ENCODE measurements at places on chromosomes 5 and 9.

GRCh38 chr5:166952048-166952447, 1339.4 kb upstream of the WWC1 start:
- no peak for DNase-seq

- DNase-seq: no peak
Measured at GRCh38 chr9:29750062-29750461, 2176.8 kb upstream of the C9orf72 start.

DNA sequence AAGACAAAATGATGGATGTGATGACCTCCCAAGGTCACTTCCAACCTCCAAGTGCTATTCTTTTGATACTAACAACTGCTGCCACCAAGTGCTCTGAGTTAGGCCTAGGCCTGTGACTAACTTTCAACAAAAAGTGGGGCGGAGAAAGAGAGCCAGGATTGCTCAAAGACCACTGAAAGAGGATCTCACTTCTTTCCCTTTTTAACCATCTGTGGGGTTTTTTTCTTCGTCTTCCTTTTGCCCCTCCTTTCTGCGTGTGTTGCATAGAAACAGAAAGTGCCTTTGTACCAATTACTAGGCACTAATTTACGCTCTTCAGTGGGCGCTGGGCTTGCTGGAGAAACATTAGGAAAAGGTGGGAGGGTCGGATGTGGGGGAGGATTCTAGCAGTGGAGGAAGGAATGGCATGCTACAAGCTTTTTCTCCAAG, 8.0 kb downstream of the KLF9 start:
- DNase-seq: no peak

GRCh38 chr5:180291234-180291940, 496 bp downstream of the MAPK9 start:
- DNase-seq: no peak

DNA sequence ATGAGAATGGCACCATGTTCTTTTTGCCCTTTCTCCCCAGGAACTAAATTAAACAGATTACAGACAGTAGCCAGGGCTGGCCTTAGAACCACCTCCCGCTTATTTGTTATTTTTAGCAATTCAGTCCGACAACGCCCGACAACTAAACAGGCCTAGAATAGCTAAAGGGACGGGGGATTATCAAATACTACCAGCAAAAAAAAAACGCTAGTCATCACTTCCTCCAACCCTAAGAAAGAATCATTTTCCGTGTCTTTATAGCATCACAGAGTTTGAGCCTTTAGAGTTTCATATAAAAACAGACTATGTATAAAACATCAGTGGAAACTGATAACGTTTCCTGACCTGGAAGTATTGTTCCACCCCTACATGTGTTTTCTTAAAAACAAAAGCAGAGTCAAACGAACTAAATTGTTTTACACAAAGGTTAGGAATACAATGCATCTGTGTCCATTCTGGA, 35.3 kb downstream of the PFDN1 start:
- no peak for DNase-seq

- no peak for DNase-seq
Measured at GRCh38 chr9:2459756-2460155, 161.8 kb upstream of the VLDLR start.

DNA sequence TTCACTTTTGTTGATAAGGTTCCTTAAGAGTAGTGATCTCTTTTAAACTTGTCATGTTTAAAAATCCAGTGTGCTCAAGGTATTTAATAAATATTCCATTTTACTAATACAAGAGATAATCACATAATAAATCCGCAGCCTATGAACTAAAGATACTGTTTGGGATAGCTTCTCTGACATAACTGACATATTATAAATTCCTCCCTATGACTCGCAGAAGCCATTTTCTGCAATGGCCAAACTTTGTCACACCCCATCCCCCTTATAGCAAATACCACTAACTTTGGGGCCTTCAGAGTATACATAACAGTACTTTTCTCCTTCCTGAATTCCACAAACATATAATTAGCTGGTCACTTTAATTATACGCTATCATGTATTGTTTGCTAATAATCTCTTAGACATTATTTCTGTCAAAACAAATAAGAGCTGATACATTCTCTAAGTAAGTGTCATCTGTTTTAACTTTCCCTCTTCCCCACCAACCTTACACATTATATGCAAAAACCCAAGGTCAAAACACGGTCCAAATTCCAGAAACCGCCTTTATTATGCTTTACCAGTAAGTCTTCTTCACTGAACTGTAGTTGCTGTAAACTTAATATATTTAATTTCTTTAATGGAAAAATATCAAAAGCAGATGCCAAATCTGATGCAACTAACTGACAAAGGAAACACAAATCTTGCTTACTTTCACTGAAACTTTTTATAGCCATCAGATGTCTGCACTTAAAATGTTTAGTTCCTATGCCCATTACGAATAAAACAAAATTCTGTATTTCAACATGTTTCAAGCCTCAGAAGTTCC, 971 bp downstream of the TMEM267 start:
- DNase-seq: no peak

GRCh38 chr5:32326216-32326772, 13.6 kb upstream of the MTMR12 start:
- no peak for DNase-seq

- no peak for DNase-seq
Measured at GRCh38 chr9:121841771-121842611, 190.6 kb downstream of the DAB2IP start.

GRCh38 chr5:125868036-125868435, 555.2 kb upstream of the GRAMD2B start:
- DNase-seq: no peak

DNA sequence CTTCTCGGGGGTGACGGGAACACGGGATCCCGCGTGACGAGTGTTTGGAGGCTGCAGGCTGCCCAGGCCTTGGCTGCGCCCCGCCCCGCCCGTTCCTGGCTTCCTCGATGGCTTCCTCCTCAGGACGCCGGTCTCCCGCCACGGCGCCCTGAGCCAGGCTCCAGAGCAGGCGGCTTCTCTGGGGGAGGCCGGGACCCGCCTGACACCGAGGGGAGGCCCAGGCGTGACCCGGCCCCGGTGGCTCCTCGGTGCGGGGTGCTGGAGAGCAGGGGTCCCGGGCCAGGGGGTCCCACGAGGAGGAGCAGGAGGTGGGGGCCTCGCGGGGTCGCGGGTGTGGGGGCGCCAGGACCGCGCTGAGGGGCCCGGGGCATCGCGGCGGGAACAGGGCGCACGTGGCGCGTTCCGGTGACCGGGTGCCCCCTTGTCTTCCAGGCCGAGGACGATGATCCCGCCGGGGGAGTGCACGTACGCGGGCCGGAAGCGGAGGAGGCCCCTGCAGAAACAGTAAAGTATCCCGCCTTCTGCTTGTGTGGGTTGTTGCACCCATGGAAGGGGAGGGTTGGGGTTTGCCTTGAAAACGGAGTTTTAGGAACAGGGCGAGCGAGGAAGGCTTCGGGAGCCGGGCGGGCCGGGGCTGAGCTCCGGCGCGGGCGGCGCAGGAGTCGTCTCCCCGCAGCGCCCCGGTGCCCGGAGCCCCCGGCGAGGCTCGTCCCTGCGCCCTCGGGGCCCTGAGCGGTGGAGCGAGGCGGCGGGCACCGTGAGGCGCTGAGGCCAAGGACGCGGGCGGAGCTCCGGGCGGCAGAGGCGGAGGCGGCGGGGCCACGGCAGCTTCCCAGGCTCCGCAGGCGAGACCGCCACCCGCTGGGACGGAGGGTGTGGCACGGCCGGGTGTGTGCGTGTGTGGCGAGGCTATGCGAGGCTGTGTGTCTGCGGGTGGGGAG, 22.2 kb downstream of the AHRR start:
- no peak for DNase-seq

- DNase-seq: no peak
Measured at GRCh38 chr5:133265257-133265656, 213.4 kb downstream of the HSPA4 start.

GRCh38 chr5:107422494-107422893, 248.2 kb downstream of the EFNA5 start:
- DNase-seq: no peak

- no peak for DNase-seq
Measured at GRCh38 chr9:123455187-123455586, 99.2 kb downstream of the CRB2 start.

DNA sequence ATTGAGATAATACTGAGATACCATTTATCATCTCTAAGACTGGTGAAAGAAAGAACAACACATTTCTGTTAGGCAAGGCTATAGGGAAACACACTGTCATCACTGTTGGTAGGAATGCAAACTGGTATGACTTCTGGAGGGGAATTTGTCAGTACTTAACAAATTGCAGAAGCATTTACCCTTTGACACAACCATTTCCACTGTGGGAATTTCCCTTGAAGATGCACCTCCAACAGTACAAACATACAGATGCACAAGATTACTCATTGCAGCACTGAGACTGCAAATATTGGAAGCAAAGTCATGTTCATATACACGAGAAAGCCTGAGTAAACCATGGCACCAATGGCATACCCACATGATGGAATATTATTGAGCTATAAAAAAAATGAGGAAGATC, 17.6 kb downstream of the GM2A start:
- no peak for DNase-seq

GRCh38 chr9:94033383-94033782, 50.9 kb upstream of the PTPDC1 start:
- DNase-seq: no peak

DNA sequence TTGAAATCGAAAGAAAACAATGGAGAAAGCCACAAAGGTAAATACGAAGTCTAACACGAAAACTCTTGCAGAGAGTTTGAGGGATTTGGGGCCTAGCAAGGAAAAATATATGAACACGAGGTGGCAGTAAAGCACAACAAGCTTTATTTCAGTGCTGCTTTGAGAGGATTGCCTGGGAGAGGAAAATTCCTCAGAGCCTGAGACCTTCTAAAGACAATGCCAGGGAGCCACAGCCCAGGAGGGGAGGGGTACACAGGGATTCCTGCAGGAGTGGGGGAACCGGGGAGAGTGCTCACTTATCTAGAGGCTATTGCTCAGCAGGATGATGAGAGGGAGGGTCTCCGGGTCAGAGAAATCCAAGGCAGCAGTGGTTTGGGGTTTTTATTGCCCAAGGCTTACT, 134.9 kb upstream of the ADCY2 start:
- DNase-seq: no peak

GRCh38 chr9:81716409-81716808, 27.1 kb upstream of the TLE1 start:
- no peak for DNase-seq

DNA sequence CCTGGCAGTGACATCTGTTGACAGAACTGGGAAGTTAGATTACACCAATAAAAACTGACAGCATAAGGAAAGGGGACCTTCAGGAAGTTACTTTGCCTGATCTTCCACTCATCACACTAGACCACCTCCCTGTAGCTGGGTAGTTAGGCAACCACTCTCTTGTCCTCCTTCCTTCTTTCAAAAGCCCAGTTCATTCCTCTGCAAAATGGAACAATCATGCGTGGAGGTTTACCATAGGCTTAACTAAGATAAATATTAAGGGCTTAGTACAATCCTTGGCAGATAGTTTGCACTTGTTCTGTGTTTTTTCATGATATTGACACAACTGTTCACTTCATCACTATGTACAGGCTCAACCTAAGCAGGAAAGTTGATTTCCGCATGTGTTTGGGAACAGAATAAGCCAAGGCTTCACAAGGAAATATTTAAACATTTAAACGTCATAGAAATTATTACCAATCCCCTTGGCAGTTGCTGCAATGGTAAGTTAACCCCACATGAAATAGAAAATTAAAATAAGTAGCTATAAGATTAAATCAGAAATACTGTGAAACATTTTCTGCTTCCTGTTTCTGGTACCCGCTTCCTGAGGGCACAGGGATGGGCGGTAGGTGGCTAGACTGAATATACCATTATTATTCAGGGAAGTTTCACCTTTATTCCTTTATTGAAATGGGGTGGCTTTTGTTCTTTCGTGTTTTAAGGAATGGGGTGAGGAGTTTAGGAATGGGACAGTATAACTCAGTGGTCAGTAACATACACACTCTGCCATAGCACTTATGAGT, 9.9 kb upstream of the PTGER4 start:
- DNase-seq: no peak

DNA sequence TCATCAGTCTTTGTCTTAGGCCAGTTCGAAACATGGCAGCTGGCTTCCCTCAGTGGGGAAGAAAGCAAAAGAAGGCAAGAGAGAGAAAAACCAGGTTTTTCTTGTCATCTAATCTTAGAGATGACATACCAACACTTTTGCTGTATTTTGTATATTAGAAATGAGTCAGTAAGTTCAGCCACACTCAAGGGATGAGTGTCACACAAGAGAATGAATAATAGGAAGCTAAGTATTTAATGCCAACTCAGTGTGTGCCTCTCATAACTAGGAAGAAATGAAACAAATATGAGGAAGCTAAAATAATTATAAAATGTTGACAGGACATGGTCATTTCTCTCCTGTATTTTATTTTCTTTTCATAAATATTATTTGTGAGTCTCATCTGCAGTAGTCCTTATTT, 65.3 kb downstream of the CDH12 start:
- no peak for DNase-seq

DNA sequence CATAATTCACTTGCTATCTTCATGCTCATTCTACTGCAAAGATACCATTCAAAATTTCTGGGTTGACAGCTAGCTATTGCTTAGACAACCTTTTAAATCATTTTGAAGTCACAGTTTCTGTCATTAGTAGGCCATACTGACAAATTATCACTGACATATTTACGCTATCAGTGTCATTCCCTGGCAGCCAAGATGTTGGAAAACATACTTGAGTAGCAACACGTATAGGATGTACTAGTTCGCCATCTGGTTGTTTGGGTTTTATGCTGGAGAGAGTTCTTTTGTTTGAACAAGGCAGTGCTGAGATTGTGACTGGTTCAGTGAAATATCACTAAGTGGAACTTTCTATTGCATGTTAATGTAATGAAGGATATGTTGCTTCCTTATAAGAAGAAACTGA, 621.9 kb downstream of the DTWD2 start:
- DNase-seq: no peak

GRCh38 chr9:133533857-133534256, 647 bp upstream of the ADAMTSL2 start:
- no peak for DNase-seq

DNA sequence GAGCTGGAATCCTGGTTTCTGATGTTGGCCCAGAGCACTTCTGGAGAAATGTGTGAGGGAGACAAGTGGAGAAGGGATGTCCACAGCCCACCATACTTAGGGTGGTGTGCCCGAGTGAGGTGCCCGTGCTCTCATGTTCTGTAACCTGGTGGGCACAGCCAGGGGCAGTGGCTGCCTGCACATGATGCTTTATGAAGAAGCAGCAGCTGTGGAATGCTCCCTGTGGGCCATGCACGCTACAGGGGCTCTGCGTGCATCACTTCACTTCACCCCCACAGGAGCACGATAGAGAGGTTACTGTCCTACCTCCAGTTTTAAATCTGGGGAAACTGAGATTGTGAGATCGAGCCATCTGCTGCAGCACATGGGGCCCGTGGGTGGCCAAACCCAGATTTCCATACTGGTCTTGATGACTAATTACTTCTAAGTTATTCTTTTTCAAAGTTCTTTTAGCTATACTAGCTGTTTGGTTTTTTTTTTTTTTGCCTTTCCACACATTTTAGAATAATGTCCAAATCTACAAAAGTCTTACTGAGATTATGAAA, 441.6 kb downstream of the GADD45G start:
- no peak for DNase-seq

GRCh38 chr5:109610581-109610980, 79.1 kb upstream of the MAN2A1 start:
- no peak for DNase-seq
